ENCODE measurements at places on chromosomes 12 and 14.

DNA sequence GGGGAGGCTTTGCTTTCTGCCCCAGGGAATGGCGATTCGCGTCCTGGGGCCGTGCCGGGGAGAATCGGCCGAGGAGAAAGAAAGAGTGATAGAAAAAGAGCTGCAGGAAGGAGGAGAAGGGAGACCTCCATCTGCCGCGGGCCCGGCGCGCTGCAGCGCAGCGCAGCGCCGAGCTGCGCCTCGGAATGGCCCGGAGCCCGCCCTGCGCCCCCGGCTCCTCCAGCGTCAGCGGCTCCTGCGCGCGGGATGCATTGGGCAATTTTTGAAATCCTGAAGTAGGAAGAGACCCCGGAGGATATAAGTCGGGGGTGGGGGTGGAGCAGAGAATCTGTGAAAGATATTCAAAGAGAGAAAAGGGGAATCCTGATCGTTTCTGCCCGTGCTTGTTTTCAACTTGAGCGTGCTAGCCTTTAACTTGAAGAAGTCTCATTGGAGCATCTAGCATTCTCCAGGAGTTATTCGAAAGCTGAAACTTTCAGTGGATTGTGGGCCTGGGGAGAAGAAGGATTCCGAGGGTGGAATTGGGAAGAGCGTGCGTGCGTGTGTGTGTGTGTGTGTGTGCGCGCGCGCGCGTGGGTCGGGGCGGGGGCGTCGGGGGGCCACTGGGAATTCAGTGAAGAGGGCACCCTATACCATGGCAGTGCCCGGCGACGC, 441 bp downstream of the PDE3A start:
- peak; percentile 5 for DNase-seq

GRCh38 chr14:77482422-77482821, 16.2 kb downstream of the ISM2 start:
- no peak for DNase-seq

DNA sequence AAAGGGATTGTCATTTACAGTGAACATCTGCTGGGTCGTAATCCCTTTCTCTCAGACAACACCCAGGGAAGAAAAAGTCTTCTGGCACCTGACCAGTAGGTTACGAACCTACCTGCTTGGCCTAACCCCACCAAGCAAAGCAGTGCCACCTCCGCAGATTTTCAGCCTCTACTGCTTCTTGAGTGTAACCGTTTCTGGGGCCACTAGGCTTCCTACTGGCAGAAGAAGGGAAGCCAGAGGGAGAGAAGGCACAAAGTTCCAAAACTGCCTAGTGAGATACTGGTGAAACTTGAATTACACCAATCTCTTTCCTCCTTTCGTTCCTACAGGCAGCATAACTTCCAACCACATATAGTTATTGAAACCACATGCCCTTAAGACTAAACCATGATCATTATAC, 383.6 kb downstream of the BCAT1 start:
- no peak for DNase-seq

GRCh38 chr14:40119765-40120164, 687.5 kb upstream of the FBXO33 start:
- DNase-seq, result no peak

GRCh38 chr12:12266389-12266872, 413 bp downstream of the LRP6 start:
- DNase-seq, result no peak

- DNase-seq, result no peak
These were observed 56.8 kb downstream of the BTG1 start for GRCh38 chr12:92088805-92089204.

DNA sequence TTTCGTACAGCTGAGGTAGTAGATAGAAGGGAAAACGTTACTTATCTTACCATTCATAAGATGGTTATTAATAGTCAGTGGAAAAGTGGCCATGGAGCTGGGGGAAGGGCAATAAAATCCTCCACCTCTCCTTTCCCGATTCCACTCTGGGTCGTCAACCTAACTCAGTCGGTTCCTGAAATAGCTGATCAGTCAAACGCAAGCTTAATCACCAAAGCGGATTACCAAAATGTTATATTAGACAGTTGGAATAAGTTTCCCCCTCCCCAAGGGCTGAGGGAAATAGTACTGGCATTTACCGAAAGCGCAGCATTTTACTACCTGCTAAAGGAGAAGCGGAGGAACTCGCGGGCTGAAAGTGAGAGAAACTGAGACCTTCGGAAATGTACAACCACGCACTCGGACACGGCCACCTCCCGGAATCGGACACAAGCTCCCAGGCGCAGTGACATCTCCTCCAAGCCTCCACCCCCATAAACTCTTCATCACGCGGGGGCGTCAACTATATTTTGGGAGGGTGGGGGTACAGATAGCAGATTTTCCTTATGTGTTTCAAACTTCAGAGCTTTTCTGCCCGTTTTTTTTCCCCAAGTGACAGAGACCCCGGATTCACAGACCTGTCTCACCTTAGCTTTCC, 1.2 kb downstream of the PPM1H start:
- DNase-seq, result no peak

DNA sequence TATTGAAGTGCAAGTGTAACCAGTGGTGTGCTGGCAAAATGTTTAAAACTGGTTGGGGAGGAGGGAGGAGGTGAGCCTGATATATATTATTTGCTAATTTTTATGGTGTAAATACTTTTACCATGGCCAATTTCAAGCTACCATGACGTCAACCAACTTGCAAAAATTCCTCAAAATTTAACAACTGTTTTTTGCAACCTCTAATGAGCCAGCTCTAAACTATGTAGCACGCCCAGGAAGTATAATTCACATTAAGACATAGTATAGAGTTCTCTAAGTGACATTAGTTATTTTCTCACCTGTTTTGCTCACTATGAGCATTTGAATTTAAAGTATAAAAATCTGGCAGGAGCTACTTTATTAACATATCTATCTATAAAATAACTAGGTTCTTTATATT, 41.4 kb downstream of the ATL1 start:
- peak; percentile 65 for DNase-seq

DNA sequence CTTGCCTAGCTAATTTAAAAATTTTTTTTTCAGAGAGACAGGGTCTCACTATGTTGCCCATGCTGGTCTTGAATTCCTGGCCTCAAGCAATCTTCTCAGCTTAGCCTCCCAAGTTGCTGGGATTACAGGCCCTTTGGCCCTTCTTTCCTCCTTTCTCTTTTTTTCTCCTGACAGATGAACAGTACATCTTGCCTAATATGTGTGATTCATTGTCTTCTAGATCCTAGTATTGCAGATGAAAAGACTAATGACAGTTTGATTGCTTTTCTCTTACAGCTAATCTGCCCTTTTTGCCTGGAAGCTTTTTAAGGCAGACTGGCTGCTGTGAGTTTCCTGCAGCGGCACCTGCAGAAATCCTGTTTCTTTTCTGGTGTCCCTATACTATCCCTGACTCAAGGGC, 12.0 kb downstream of the DEPDC4 start:
- peak; percentile 66 for DNase-seq

DNA sequence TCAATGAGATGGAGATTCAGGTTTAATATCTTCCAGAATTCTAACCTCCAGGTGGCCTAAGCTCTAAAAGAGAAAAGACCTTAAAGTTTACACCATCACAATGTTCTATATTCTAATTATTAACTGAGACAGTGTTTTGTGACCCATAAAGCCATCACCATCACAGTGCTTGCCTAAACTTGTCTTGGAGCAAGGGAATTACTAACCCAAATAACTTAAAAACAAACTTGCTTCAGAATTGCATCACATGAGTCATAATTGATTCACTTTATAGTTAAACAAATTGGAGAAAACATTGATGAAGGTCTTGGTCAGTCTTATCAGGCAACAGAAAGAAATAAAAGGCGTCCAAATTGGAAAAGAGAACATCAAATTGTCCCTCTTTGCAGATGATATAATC, 54.5 kb upstream of the ALG10 start:
- DNase-seq, result peak; percentile 95

GRCh38 chr14:103706551-103707328, 8.5 kb downstream of the XRCC3 start:
- no peak for DNase-seq

DNA sequence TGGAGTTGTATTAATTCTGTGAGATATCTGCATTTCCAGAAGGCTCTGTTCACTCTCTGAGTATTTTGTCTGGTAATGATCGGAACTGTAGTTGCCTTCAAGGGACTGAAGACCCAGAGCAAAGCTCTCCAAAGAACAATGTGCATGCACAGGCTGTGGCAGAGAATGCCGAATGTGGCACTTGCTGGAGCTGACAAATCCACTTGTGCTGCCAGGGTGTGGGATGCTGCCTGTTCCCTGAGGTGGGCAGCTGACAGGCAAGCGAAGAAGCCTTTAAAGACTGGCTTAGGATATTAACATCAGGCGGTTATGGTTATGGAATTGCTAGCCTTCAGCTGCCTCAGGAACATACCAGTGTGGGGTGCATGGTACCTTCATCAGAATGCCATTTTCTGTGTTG, 419.9 kb upstream of the ATP2B1 start:
- no peak for DNase-seq

GRCh38 chr14:75519826-75520728, 2.2 kb upstream of the BATF start:
- DNase-seq, result peak; percentile 17

GRCh38 chr14:57227083-57227482, 41.6 kb downstream of the EXOC5 start:
- DNase-seq, result no peak

DNA sequence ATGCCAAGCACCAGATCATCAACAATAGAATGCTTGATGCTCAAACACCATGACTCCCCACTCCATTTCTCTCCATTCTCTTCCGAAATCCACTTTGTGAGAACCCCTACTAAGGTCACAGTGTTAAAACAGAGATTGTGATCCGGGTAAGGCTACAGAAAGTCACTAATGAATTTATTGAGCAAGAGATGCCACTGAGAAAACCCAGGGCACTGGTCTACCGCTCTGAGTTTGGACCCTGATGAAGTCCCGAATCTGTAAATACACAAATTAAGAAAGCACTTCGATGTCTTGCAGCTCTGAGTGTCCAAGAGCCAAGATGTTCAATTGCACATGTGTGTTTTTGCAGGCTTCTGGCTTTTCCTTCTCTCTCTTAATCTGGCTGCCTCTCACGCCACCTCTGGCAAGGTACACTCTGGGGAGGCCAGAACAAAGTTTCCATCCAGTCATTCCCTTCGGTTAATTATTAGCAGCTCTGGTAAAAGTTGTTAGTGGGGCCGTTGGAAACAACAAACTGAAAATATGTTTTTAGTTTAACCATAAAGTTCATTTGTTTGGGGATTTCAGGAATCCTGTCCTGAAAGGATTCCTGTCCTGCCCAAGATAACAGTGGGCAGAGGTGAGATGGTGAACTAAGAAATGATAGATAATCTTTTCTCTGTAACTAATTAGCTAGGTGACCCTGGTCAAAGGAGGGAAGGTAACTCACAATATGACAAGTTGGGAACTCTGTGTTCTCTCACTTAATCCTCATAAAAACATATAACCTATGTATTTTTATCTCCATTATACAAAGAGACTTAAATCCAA, 75.4 kb downstream of the BTG1 start:
- DNase-seq, result no peak

DNA sequence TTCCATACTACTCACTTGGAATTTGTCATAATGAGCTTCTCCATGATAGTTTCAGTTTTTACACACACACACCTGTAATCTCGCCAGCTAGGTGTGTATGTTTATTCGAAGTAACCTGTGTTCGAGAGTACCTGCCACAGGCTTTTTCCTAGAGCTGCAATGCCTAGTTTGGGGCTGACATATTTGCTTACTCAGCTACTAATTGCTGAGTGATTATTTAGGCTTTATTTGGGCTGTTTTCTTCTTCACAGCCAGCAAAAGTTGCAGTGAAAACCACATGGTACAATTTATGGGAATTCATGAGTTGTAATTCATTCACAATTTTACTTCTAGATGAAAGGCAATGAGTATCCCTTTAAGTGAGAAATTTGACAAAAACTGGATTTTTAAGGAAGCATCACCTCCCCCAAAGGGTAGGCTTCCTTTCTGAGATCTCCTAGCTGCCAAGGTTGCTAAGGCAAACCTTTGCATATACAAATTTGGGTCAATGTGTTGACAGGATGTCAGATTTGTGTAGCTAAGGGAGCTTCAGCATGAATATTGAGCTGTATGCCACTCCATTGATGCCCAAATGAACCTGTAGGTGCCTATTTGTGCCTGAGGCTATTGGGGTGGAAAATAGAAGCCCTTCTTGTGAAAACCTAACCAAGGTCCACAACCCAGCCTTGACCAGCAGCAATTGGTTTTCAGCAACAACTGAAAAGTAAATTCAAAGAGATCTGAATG, 108.7 kb upstream of the OTX2 start:
- no peak for DNase-seq

- DNase-seq, result peak; percentile 84
These were observed 32.8 kb downstream of the SH2B3 start for GRCh38 chr12:111438481-111438880.

DNA sequence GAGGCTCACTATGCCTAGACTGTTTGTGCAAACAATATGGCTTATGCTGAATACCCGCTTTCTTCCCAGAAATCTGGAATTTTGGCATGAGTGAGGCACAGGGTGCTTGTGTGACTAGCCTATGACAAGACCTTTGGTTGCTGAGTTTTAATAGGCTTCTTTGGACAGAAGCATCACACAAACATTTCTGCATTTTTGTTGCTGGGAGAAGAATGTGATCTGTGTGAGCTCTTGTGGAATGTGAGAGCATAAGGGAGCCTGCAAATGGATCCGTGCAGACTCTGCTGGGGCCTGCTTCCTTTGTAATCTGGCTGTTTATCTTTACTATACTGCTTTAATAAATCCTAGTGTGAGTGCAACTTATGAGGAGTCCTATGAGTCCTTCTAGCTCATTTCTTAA, 83.0 kb upstream of the ZDHHC17 start:
- DNase-seq, result no peak

DNA sequence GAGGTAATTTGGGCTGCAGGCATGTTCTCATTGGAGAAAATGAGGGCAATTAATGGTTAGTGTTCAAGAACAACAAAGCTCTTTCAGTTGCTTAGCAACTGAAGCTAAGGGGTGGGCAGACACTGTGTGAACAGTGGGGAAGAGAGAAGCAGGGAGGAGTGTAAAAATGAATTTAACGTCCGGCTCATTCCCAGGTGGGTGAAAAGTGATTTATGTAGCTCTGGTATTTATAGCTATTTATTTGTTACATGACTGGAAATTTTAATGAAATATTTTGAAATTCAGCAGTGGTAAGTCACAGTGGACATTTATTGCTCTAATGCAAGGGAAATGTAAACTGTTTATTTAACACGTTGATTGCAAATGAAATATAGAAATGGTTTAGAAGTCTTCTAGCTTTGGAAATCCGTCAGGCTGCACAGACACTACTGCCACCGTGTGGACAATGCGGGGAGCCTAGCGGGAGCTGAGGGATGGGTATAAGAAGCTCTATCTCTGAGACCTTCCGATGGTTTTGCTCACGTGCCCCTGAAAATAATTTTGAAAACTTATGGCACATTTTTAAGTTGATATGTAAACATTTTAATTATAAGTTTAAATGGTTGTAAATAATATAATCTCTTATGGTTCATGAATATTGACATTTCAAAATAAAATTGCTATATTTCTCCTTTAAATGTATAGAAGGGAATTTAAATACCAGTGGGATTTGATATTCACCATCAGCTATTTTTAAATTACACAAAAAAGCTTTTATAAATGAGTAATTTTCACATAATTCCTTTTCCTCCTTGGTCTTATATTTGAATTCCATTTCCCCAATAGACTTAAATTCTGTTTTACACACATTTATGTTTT, 54.4 kb downstream of the E2F7 start:
- DNase-seq, result peak; percentile 70

- no peak for DNase-seq
These were observed 43.7 kb downstream of the MARK3 start for GRCh38 chr14:103428723-103429556.

- DNase-seq, result peak; percentile 99
These were observed 9.0 kb downstream of the ARHGDIB start for GRCh38 chr12:14952299-14952921.

- no peak for DNase-seq
These were observed 333.5 kb downstream of the NAV3 start for GRCh38 chr12:78164154-78164553.
